ENCODE measurements at places on chromosomes 7 and 10.

DNA sequence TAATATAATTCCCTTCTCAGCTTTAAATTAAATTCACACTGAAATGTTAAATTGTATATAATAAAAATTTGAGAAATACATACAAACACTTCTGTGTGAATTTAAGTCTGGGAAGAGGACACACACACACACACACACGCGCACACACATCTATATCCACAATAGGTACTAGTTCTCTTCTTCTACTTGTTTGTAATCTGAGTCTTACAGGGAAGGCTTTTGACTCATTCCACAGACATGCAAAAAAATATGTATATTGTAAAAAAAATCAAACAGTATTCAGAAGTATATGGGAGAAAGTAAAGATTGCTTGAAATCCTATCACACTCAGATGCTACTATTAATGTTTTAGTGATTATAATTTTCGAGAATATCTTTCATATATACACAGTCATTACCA lies 276.2 kb downstream of the MDFIC start:
- no peak for DNase-seq

GRCh38 chr10:78763234-78763633 lies 305.5 kb upstream of the ZMIZ1 start:
- no peak for DNase-seq

DNA sequence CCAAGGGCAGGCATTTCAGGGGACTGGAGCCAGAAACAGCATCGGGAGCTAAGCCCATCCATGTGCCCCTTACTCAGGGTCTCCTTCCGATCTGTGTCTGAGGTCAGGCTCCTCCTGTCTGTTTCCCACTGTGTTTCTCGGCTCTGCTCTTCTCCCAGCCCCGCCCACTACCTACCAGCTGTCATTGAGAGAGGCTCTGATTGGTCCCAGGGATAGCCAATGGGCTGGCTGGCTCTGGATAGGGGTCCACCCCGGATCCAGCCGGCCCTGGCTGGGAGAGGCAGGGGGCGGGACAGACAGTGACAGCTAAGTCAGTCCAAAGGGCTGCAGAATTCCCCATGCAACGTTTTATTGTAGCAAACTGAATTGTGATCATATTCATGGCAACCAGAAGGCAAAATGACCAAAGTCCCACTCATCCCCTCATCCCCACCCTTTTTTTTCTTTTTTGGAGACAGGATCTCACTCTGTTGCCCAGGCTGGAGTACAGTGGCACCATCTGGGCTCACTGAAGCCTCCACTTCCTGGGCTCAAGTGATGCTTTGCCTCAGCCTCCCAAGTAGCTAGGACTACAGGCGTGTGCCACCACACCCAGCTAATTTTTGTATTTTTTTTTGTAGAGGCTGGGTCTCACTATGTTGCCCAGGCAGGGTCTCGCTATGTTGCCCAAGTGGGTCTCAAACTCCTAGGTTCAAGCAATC lies 76.3 kb downstream of the CLIP2 start:
- no peak for DNase-seq

DNA sequence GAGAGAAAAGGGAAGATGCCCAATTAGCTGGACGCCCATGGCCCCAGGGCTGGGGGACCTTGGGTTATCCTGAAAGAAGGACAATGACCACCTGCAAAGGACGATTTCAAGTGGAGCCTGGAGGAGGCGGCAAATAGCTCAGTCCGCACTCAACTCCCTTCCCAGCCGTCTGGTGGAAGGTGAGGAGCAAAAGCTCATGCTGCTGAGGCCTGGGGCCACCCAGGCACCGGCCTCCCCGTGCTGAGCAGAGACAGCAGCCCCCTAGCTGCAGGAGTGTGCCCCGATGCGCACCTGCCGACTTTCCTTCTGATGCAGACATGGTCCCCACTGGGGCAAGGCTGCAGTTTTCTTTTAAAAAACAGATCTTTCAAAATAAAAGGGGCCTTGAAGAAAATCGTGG lies 7.9 kb downstream of the FAM20C start:
- DNase-seq = no peak

DNA sequence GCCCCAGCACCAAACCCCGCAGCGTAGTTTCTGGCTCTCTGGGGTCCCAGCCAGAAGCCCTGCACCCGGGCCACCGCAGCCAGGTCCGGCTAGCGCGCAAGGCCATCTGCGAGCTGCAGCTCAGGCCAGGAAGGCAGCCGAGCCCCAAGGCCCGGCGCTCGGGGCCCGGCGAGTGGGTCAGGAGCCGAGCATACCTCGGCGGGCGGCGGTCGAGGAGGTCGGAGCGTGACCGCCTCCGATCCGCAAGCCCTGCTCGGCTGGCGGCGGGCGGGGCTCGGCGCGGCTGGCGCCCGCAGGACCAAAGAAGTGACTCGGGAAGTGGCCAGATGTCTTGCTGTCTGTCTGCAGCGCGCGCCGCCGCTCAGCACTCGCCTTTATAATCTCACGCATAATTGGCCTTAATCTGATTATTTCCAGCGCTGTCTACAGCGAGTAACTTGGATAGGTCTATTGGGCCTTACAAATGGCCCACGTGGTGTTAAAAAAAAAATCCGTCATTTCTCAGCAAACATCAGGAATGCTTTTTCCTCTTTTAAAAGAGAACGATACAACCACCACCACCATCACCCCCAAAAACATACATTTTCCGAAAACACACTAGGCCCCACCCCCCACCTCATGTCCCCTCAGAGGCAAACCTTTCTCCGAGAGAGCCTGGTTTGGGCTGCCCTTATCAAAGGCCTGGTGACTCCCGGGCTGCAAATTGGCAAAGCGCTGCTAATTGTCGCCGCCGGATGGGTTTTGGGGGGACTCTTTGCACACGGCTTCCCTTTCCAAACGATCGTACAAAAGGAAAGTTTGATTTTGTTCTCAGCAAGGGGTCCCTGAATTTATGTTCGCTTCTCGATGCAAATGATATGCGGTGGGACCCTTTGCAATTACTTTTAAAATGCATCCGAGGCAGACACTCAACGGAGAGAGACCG lies at the start of gene DRGX:
Gene DRGX (minus strand): TSS at position 349 of the 925 bp plus-strand sequence. CDS start 649 bp downstream, outside the sequence.
- DNase-seq = no peak

Measured in stimulated activated CD8-positive, alpha-beta memory T cell treated with anti-CD3 and anti-CD28 coated beads, Interleukin-4, amount 100 ng/mL, for 24 hours (primary cell).